ENCODE measurements at places on chromosomes 7 and 10. TPM values are rescaled to one million over a fixed set of nuclear protein-coding genes. Genes with fewer than 3 reads are reported as not detected.

The MRLN gene
- not detected for total RNA-seq

The LRMDA gene
- total RNA-seq, result not detected

The HKDC1 gene
- not detected for total RNA-seq

The NFE2L3 gene
- total RNA-seq, result 3.0 TPM

The FGFR2 gene
- total RNA-seq, result not detected

The GRID1 gene
- not detected for total RNA-seq

DNA sequence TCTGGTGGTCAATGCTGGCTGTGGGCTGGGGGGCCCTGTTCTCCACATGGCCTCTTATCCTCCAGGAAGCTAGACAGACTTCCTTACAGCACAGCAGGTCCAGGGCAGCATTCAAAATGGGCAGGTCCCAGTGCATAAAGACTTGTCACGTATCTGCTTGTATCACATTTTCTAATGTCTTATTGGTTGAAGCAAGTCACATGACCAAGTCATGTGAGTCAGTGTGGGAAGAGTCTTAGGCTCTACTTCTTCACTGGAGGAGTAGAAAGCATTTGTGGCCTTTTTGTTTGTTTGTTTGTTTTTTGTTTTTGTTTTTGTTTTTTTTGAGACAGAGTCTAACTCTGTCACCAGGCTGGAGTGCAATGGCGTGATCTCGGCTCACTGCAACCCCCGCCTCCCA lies 104.7 kb downstream of the COL13A1 start:
- H3K36me3 ChIP-seq, result no peaks in the 10 kb centered on the region
- no peak for DNase-seq
- H3K4me1 ChIP-seq, result no peaks in the 10 kb centered on the region
- H3K27me3 ChIP-seq, result peaks cover 11% of the 10 kb centered on the region

DNA sequence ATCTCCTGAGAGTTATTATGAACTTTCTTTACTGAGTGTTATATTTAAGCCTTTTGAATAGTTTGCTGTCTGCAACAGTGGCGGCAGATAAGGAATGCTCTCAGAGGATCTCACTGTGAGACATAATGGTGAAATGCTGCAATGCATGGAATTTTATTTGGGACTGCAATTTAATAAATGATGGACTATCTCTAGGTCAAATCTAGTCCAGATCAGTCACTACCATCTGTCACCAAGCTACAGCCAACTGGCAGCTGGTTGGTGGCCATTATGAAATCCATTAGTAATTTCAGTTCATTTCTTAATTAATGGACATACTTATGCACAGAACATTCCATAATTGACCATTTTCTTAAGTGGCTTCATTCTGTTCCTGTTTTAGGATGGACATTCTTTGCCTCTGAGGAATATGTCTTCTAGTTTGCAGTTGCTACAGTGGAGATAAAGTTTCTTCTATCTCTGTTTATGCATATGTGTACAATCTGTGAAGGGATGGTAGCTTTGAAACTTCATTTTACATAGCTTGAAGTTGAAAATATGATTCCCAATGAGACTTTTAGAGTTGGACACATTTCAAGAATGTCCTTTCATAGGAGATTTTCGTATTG lies 586.6 kb downstream of the SUGCT start:
- no peak overlapping the region for H3K4me3 ChIP-seq
- no peak overlapping the region for H3K27ac ChIP-seq
- no peaks in the 10 kb centered on the region for H3K36me3 ChIP-seq
- H3K27me3 ChIP-seq, result no peaks in the 10 kb centered on the region
- peaks cover 1% of the 10 kb centered on the region for H3K4me1 ChIP-seq
- DNase-seq, result no peak

DNA sequence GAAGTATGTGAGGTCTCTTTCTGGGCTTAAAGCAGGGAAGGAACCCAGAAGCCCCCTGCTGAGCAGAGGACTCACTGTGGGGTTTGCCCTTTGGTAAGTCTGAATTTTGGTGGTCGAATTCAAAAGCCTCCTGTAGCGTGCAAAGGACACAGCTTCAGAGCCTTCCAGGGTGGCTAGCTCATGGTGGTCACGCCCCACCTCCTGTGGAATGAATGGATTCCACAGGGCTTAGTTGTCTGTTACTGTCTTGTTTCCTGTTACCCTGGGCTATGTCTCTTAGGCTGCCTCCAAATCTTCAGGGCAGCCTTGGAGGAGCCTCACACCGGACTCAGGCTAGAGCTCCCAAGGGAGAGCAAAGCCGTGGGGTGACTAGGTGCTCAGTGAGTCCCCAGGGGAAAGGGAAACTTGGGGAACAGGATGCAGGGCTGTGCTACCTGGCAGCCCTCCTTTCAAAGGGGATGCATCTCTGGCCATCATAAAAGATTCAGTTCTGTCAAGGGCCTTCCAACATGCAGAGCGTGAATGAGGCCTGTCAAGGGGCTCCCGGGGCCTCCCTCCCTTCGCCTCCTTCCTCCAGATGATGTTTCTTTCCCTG lies 211.7 kb downstream of the CCSER2 start:
- H3K27ac ChIP-seq, result no peak overlapping the region
- H3K36me3 ChIP-seq, result no peaks in the 10 kb centered on the region
- DNase-seq, result no peak
- H3K4me1 ChIP-seq, result peaks cover 8% of the 10 kb centered on the region
- H3K4me3 ChIP-seq, result no peak overlapping the region

DNA sequence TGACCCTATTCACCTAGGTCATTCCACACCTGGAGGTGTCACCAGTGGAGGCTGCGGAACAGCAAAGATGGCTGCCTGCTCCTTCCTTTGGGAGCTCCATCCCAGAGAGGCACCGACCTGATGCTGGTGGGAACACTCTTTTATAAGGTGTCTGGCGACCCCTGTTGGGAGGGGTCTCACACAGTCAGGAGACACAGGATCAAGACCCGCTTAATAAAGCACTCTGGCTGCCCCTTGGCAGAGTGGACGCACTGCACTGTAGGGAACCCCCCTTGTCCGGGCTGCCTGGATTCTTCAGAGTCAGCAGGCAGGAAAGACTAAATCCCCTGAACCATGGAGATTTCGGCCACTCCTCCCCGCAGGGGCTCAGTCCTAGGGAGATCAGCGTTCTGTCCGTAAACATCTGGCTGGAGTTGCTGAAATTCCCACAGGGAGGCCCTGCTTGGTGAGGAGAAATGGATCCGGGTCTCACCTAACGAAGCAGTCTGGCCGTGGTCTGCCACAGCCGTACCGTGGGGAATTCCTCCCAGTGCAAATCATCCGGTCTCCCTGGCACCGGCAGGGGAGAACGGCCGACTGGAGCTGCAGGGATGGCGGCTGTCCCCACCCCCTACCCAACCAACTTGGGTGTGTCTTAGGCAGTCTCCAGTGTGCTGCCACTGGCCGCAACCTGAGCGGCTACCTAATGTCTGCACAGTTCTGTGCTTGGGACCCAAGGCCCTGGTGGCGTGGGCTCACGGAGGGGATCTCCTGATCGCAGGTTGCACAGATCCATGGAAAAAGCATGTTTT lies 66.1 kb downstream of the LSMEM1 start:
- no peaks in the 10 kb centered on the region for H3K36me3 ChIP-seq
- no peaks in the 10 kb centered on the region for H3K4me1 ChIP-seq
- DNase-seq, result no peak
- H3K27me3 ChIP-seq, result peaks cover 1% of the 10 kb centered on the region

- no peaks in the 10 kb centered on the region for H3K36me3 ChIP-seq
- no peak overlapping the region for H3K27ac ChIP-seq
- peaks cover 7% of the 10 kb centered on the region for H3K27me3 ChIP-seq
- H3K4me1 ChIP-seq, result no peaks in the 10 kb centered on the region
- no peak for DNase-seq
- H3K4me3 ChIP-seq, result no peak overlapping the region
Observed at GRCh38 chr7:50729962-50730361, 52.7 kb downstream of the GRB10 start.

DNA sequence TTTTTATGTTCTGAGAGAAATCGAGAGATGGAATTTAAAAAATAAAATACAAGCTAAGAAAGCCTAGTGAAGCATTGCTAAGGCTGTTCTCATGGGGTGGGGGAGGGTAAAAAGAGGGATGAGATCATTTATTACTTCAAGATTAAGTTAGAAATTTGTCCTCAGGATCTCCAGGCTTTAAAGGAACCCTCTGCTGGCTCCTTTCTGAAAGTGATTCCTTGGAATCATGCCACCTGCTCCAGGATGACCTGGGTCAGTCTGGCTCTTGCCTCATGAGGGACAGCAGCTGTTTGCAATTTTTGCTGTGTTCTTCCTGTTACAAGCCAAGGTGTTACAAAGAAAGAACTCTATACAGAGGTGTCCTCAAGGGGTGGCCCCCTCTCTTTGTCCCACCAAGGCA lies 69.8 kb downstream of the CDK1 start:
- DNase-seq, result no peak
- H3K4me1 ChIP-seq, result peaks cover 4% of the 10 kb centered on the region
- no peaks in the 10 kb centered on the region for H3K27me3 ChIP-seq
- no peak overlapping the region for H3K27ac ChIP-seq

DNA sequence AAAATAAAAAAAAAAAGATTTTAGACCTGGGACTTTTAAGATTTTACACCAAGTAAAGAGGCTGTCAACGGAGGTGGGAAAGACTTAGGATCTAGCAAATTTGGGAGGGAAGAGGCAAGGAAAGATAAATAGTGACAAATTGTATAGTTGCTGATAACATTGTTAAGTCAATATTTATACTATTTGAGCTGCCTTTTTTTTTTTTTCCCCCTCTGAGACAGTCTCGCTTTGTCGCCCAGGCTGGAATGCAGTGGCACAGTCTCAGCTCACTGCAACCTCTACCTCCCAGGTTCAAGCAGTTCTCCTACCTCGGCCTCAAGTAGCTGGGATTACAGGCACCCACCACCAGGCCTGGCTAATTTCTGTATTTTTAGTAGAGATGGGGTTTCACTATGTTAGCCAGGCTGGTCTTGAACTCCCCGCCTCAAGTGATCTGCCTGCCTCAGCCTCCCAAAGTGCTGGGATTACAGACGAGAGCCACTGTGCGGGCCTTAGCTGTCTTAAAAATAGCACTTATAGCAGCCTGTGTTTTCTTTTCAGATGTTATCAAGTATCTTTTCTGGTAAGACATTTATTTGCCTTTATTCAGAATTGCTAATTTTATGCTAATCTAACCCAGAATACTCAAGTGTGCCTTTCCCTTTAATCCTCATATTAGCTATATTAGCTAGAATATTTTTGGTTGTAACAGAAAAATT lies 94.5 kb downstream of the MMRN2 start:
- H3K27me3 ChIP-seq, result no peaks in the 10 kb centered on the region
- H3K4me1 ChIP-seq, result no peaks in the 10 kb centered on the region
- DNase-seq, result no peak
- no peak overlapping the region for H3K27ac ChIP-seq
- no peak overlapping the region for H3K4me3 ChIP-seq

GRCh38 chr10:110762109-110762848 lies 109.4 kb upstream of the PDCD4 start:
- no peaks in the 10 kb centered on the region for H3K4me1 ChIP-seq
- H3K27me3 ChIP-seq, result peaks cover 12% of the 10 kb centered on the region
- no peak overlapping the region for H3K4me3 ChIP-seq
- H3K27ac ChIP-seq, result no peak overlapping the region

- H3K4me3 ChIP-seq, result no peak overlapping the region
- no peak for DNase-seq
- H3K4me1 ChIP-seq, result no peaks in the 10 kb centered on the region
- no peaks in the 10 kb centered on the region for H3K36me3 ChIP-seq
Observed at GRCh38 chr10:102904346-102904745, 13.7 kb upstream of the CNNM2 start.
